Panc1 (cell line): ENCODE measurements at places on chromosomes 16 and 17. TPM values are rescaled to one million over a fixed set of nuclear protein-coding genes. Genes with fewer than 3 reads are reported as not detected.

GJC1 gene
- 89.4 TPM for total RNA-seq

SMIM36 gene
- total RNA-seq: not detected

ZC3H18 gene
- 45.9 TPM for total RNA-seq

CDC27 gene
- 97.5 TPM for total RNA-seq

CSHL1 gene
- not detected for total RNA-seq

TMC8 gene
- total RNA-seq: 1.4 TPM

PRR15L gene
- total RNA-seq: 0.18 TPM

CES5A gene
- not detected for total RNA-seq

WFDC1 gene
- total RNA-seq: not detected

ACE gene
- total RNA-seq: 4.5 TPM

SLC6A2 gene
- total RNA-seq: 0.10 TPM

C16orf96 gene
- total RNA-seq: 0.15 TPM

TNK1 gene
- total RNA-seq: 6.2 TPM

HOXB4 gene
- total RNA-seq: 27.9 TPM

EDC4 gene
- 85.3 TPM for total RNA-seq

ABCC12 gene
- total RNA-seq: not detected

PRSS21 gene
- total RNA-seq: not detected

NUDT21 gene
- total RNA-seq: 97.6 TPM

FAAP100 gene
- total RNA-seq: 265 TPM

ANKFN1 gene
- total RNA-seq: not detected

B3GNT9 gene
- 11.5 TPM for total RNA-seq

KRTAP4-9 gene
- total RNA-seq: not detected

NME3 gene
- total RNA-seq: 117 TPM

DCTN5 gene
- 72.9 TPM for total RNA-seq

SOX9 gene
- total RNA-seq: 79.5 TPM

PHLPP2 gene
- total RNA-seq: 13.1 TPM

GUCY2D gene
- not detected for total RNA-seq

RASD1 gene
- 1.7 TPM for total RNA-seq

KRT23 gene
- total RNA-seq: not detected

C17orf113 gene
- total RNA-seq: 0.74 TPM

PARD6A gene
- 10.8 TPM for total RNA-seq

SMTNL2 gene
- not detected for total RNA-seq

KRTAP3-2 gene
- total RNA-seq: not detected

JPH3 gene
- total RNA-seq: 1.2 TPM

KRTAP1-5 gene
- total RNA-seq: not detected

LITAFD gene
- total RNA-seq: not detected

ABCC3 gene
- total RNA-seq: 128 TPM

PRSS36 gene
- 0.23 TPM for total RNA-seq

OR1F1 gene
- 0.26 TPM for total RNA-seq

CHP2 gene
- total RNA-seq: not detected

TP53TG3F gene
- 0.54 TPM for total RNA-seq

NOS2 gene
- 0.08 TPM for total RNA-seq

SLC5A2 gene
- 0.15 TPM for total RNA-seq

SLC39A11 gene
- 56.1 TPM for total RNA-seq

VAT1 gene
- total RNA-seq: 169 TPM

LPO gene
- not detected for total RNA-seq

PLA2G10 gene
- total RNA-seq: 0.23 TPM

NPIPA2 gene
- 3.9 TPM for total RNA-seq

DHRS11 gene
- 11.8 TPM for total RNA-seq

CD300LB gene
- not detected for total RNA-seq
